ENCODE measurements at places on chromosomes 3 and 15.

GRCh38 chr3:46903341-46904302, 26.1 kb downstream of the PTH1R start:
- no peak for DNase-seq

DNA sequence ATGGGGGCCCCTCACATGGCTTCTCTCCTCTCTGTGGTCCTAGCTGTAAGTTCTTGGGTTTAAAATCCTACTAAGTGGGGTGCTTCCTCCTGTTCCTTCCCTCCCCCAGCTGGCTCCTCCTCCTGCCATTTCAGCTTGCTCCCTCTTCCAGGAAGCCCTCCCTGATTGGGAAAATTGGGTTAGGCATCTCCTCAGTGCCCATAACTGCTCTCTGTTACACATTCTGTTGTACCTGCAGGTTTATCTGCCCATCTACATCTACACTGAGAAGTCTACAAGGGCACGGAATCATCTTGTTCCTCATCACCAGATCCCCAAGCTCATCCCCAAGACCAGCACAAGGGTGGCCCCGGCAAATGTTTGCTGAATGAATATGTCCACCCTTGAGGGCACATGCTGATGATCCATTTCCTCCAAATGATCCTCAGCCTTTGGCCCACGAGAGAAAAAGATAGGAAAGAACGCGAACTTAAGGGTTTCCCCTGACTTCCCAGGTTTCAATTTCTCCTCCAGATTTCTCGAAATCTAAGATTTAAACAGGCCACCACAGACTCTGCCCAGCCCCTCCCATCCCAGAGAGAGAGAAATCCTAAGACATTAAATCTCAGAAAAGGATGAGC, 3.9 kb downstream of the SEMA7A start:
- DNase-seq: no peak

GRCh38 chr15:65059931-65060596, 7.7 kb downstream of the RASL12 start:
- no peak for DNase-seq

DNA sequence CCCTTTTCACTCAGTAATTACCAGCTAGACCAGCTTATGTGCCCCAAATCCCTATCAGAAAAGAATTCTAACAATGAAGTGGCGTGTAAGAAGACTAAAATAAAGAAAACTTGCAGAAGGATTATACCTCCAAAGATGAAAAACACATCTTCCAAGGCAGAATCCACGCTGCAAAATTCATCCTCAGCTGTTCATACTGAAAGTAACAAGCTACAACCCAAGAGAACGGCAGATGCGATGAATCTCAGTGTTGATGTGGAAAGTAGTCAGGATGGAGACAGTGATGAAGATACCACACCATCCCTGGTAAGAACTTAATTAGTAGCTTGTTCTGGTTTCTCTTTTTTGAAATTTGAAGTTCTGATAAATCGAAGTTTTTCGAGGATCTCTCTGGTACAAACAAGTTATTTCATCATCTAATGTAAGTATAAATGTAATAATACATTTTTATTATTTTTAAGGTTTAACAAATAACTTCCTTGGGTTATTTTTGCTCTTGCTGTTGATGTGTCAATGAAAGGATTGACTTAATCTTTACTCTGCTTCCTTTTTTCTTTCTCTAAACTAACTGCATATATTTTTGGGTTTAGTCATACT, 1.4 kb downstream of the WDR76 start:
- DNase-seq: no peak

DNA sequence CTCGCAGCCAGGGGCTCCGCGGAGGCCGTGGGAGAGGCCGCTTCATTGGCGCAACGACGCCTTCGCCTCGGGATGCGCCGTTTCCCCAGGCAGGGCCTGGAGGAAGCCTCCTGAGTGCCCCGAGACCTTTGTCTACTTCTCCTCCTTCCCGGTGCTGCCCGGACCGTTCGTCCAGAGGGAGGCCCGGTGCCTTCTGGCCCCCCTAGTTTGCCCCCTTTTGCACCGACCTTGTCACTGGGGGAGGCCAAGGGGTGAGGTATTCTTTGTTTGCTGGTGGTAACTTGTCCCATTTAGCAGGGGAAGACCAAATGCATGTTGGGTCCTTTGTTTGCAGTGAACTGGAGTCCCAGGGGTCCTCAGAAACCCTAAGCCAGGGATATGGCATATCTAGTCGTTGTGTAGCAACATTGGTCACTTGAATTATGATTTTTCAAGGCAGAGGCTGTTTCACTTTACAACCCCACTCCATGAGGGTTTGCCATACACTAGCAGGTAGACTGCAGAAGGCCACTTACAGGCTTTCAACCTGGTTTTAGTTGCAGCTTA, 615 bp downstream of the DHX30 start:
- DNase-seq: no peak

DNA sequence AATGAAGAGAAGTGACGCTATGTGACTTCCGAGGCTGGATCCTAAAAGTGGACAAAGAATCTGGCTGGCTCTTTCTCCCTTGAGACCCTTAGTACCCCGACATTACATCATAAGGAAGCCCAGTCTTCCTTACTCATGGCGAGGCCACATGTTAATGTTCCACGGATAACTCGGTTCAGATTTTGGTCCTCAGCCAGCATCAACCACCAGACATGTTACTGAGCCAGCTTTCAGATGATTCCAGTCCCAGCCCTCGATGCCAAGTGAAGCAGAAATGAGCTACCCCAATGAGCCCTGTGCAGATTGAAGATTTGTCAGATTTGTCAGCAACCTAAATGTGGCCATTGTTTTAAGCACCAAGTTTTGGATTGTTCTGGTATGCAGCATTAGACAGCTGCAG, 46.6 kb downstream of the SLCO2A1 start:
- no peak for DNase-seq

DNA sequence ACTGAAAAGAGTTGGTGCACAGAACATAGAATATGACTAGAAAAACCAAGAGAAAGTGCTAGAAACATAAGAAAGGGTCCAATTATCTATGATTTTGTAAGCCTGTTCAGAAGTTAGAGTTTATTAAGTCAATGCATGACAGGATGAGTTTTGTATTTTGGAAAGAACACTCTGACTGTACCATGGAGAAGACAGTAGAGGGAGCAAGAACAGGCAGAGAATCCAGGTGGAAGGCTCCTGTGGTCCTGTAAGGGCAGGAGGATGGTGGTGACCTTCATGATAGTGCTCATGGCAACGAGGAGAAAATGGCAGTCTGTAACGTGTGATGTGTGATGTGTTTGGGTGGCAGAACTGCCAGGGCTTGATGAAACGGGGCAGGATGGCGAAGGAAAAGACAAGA, 249.1 kb downstream of the CTNNB1 start:
- DNase-seq: no peak

DNA sequence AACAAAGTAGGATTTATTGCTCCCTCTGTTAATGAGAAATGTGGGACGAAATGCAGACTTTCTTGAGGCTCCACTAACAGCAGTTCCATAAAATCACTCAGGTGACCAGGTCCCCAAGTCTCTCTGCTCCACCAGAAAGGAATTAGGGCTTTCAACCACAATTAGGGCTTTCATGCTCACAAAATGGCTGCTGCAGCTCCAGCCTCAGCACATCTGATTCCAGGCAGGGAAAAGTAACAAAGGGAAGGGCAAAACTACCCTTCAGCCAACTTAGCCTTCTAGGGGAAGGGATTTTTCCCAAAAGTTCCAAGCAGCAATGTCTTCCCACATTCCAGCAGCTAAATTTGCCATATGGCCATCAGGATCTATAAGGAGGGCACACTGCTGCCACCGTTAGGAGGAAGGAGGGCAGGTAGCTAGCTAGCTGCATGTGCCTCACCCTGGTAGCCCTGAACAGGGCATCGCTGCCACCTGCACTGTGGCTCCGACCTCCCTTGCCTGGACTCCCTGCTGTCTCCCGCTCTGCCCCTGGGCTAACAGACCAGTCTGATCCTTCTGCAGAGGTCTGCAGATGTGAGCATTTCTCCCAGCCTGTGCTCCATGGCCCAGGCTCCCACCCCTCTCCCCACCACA, 12.8 kb downstream of the CFAP100 start:
- no peak for DNase-seq

DNA sequence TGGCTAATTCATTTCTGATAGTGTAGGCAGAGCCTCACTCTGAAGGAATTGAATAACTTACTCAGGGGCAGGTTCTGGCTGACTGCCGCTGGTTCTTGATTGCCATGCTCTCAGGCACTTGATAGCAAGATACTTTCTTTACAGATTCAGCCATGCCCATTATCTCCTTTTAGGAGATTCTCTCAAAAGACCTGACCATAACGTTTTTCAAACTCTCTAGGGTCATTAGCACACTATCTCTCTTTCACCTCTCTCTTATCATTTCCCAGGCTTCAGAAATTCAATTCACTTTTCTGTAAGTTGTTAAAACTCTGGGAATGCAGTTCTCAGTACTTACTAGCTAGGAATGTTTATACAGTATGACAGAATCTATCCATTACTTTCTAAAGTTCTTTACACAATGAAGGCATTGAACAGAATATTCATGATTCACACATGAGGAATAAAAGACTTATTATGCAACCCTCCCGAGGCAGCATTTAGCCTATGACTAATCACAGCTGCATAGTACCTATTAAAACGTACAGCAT, 850.3 kb upstream of the CADM2 start:
- no peak for DNase-seq

DNA sequence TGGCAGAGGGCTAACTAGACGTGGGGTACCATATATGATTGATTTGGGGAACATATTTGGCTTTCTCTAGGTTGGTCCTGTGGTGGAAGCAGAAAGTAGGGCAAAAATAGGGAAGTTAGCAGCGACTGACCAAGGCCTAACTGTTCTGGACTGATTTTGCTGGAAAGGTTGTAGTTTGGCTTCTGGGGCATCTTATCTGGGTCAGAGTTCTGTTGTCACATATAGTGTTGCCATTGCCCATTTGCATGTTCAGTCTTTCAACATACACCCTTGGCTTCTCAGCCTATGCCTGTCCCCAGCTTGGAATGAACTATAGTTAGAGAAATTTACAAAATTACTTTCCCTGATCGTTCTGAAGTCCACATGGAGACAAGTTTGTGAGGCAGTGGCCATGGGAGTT, 426.5 kb downstream of the TBC1D5 start:
- no peak for DNase-seq

GRCh38 chr3:149435996-149436885, 38.3 kb upstream of the TM4SF4 start:
- no peak for DNase-seq

DNA sequence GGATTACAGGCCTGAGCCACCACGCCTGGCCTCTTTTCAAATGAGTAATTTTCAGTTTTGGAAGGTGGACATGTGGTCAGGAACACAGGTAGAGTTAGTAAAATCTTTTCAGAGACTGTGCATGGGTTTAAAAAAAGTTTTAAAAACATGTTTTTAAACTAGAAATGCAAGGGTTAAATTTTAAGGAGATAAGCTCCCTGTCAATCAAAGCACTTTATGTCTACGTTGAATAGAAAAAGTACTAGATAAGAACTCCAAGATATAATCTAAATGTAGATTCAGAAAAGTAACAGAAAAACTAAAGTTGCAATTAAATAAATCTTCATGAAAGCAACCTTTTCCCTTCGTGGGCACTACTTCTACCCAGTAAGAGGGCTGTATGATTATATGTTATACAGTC, 131.7 kb downstream of the CLASP2 start:
- DNase-seq: no peak

GRCh38 chr3:71512000-71512399, 71.5 kb downstream of the FOXP1 start:
- peak; percentile 56 for DNase-seq

DNA sequence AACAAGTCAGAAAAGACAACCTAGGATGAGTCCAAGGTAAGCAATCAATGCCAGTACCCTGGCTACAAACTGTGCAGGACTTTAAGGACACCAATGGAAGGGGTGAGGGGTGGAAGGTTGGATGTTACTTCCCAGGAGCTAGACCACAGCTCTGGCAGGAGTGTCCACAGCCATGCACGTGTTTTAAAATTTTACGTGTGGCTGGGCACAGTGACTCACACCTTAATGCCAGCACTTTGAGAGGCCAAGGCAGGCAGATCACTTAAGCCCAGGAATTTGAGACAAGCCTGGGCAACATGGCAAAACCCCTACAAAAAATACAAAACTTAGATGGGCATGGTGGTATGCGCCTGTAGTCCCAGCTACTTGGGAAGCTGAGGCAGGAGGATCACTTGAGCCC, 14.7 kb upstream of the HDC start:
- DNase-seq: no peak

- no peak for DNase-seq
Measured at GRCh38 chr3:101842245-101842934, 6.9 kb upstream of the NFKBIZ start.

DNA sequence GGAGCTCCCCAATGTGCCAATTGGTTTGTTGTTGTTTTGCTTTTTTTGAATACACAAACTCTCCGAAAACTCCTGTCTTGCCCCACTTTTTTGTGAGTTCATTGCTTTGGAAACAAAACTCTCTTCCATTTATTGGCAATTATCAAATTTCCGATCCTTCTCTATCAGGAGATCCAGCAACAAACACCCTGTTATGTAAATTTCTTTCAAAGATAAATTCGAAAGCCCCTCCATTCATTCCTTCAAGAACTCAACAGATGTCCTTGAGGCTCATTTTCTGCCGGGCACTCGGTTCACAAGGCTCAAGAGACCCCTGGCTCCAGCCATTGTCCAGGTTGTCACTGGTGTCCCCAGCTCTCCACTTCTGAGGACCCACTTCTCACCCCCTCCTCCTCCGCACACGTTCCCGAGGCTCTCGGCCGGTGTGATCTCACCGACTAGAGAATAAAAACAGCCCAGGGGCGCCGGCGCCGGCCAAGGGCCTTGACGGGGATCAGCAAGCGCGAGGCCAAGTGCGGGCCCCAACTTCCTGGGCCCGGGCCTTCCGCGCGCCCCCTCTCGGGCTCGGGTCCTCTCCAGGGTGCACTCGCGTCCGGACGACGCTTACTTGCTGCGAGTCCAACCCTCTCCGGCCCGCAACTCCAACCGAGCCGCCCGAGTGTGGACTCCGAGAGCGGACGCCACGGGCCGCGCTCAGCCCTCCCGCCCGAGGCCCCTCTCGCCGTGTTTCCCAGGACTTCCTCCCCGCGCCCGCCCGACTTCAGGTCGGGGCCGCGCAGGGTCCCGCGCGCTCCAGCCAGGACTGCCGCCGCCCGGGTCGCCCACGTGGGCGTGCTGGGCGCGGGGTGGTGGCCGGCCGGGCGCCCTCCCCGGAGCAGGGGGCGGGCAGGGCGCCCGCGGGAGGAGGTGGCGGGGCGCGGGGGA, 533 bp upstream of the SMAD3 start:
- DNase-seq: peak; percentile 27

DNA sequence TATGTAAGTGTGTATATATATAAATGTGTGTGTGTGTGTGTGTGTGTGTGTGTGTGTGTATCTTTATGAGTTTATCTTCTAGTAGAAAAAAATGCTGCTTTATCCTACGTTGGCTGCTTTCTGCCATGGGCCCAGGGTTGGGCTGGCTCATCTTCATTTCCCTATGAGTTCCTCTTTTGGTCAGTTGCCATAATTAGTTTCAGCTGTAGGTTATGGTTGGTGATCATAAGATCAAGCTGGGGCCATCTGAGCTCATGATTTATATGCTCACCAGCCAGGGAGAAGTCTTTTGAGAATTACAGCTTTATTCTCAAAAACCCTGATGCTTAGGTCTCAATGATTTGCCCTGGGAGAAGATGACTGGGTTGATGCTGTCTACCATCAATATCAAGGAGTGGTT, 775.8 kb upstream of the ARPP21 start:
- DNase-seq: no peak
